AG10803 (cell line): ENCODE measurements at places on chromosomes 16 and 17.

DNA sequence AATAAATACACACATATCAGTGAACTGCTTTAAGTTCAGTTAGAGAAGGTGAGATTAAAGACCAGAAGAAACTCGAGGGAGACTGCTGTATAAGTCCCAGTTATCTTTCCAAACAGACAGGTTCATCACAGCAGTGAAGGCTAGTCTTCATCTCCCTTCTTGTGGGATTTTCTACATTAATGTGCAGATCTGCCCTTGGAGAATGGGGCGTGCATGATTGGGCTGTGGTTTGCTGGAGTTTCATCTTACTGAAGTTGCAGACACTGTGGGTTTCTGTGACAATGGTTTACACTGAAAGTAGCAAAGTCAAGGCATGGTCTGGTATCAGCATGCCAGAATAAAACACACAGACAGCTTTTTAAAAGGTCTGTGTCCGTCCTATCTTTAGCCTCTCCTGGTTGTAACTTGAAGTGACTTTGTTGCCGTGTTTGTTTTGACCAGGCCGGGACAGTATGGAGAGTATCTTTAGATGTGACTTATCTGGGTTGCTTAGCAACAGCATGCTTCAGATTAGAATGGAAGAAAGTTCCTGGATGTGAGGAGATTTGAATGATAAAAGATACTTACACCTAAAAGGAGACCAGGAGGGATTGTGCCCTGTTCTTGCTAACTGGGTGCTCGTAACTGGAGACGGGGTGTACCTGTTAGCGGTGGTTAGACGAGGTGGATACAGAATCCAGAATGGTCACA lies 16.1 kb downstream of the NAA60 start:
- no peak for DNase-seq

DNA sequence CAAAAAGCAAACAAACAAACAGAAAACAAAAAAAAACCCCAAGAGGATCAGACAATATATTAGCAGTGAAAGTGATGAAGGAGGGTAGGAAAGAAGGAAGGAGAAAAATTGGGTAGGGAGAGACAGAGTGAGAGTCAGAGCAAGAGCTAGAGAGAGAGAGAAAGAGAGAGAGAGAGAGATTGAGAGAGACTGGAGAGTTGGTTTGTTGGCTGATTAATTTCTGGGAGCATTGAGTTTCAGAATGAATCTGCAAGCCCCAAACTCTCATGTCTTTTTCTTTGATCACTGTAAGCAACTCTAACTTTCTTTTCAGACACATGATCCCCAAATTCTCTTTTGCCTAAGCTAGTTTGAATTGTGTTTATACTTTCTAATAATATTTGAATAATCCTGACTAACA lies 388.1 kb downstream of the SHISA9 start:
- no peak for DNase-seq

DNA sequence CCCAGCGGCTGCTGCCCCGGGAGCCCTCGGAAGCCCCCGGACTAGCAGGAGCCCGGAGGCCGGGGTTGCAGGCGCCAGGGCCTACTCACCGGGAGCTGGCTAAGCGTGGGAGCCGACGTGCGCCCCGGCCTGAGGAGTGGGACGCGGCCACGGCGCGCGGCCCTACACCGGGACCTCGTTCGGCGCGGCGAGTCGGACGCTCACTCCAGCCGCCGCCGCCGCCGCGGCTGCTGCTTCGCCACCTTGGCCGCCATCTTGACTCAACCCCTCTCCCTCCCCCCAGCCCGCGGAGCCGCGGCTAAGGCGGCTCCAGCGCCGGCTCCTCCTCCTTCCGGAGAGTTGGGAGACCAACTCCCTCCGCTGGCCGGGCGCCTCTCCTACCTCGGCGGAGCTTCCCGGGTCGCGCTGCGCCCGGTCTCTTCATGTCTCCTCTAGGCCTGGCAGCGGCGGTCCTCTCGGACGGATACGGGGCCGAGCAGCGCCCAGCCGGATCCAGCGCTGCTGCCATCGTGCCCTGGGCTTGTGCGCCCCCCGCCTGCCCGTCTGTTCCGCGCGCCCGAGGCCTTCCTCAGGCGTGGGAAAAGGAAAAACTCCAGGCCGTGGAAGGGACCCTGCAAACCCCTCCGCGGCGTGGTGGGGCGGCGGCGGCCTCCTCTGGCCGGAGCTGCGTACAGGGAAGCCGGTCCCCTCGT lies at the start of gene NCOR1:
Gene NCOR1 (minus strand): TSS at position 262 of the 692 bp plus-strand sequence. CDS start 20,965 bp downstream, outside the sequence.
- peak; percentile 93 for DNase-seq

GRCh38 chr17:10772425-10773380 lies 31.2 kb downstream of the TMEM238L start:
- DNase-seq = no peak

DNA sequence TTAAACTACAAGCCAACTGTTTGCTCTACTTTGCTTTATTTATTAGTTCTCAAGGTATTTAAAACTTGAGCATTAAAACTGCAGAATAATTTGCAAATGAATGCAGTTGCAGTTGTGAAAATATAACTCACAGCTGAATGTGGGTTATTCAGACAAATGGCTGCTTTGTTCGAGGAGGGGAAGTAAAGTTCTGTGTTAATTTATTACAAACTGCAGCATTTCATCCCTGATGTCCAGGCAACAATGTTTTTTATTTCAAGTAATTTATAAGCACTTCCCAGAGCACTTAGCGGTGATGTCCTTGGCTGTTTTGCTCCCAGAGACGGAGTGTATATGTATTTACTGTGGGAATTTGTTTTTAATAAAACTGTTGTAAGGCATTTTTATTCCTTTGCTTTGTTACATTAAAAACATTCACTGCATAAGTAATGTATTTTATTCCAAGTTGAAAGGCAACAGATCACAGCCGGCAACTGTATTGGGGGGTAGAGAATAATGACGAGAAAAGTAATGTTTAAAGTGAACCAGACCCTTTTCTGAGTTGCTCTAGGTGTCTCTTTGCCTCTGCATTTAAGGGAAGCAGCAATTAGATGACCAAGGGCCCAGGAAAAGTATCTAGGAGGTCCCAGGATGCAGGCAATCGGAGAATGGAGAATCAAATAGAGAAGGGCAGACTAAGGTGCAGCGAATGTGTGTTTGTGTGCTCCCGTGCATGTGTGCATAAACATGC lies 291.2 kb upstream of the SALL1 start:
- DNase-seq = no peak

- DNase-seq = no peak
Observed at GRCh38 chr17:38715216-38715943, 10.3 kb downstream of the MLLT6 start.

DNA sequence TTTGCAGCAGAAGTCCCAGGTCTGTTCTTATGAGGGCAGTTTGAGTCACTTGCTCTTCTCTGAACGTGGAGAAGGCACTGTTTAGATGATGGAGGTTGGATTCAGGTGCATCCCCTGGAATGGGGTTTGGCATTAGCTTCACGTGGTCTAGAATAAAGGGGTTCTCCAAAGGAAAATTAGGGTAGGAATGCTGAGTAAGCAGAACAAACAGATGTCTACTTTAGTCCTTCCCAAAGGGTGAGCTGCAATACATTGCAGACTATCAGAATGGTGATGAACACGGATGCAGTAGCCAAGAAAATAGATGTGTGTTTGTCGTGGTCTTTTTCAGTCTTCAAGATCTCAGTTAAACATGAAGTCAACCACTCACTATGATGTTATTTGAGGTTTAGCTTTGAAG lies 3.3 kb upstream of the CBLN1 start:
- DNase-seq = no peak

DNA sequence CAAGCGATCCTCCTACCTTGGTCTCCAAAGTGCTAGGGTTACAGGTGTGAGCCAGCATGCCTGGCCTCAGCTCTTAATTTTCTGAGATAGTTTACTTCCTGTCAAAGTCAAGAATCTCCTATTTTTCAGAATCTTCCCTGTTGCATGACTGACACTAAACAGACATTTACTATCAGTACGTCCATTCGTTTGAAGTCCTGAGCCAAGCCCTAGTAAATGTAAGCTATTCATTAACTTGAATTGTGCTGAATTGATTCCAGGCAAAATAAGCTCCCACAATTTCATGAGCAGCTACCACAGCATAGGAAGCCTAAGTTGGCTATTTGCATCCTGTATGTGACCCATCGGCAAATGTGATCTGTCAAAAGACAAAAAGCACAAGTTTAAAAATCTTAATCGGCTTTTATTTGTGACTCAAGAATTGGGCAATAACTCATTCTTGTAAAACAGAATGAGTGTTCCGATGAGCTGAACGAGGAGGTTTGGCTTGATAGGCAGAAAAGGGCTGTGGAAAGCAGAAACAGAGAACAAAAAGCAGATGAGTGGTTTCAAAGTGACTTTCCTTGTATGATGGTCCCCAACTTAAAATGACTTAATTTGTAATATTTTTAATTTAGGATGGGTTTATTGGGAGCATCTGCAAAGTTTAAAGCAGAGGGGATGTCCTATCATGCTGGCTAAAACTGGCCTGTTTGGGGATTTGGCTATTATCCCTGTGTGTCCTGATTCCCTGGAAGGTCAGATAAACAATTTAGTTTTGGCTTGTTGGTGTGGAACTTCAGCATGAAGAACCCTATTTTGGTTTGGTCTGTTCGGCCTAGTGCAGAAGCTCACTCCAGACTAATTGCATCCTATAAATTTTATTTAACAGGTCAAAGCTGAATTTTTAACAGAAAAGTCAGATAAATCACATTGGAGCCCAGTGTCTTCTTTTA lies 14.2 kb downstream of the RNF112 start:
- DNase-seq = peak; percentile 21

- DNase-seq = no peak
Observed at GRCh38 chr17:65902831-65903522, 289.0 kb downstream of the CEP112 start.

DNA sequence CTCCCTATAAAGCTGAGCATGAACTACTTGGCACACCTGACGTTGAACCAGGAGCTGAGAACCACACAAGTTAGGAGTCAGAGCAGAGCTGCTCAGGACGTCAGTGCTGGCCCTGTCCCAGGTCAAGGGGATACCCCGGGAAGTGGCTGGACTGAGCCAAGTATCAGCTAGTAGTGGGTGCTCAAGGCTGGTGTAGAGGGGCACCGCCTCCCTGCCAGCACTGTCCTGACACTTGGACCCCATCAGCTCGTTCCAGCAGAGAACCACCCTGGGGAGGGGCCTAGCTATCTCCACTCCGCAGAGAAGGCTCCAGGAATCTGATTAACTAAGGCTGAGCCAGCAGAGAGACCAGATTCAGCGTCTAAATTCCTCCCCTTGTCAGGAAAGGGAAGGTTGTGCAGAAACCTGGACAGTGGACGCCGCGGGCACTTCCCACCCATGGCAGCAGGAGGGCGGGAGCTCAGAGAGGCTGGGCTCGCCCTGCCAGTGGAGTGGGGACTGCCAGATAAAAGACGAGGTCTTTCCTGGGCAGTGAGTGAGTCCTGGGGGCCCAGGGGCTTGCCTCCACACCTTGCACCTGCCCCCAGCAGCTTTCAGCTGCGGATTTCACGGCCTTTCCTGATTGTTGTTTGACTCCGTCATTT lies 21.0 kb downstream of the C16orf90 start:
- no peak for DNase-seq

DNA sequence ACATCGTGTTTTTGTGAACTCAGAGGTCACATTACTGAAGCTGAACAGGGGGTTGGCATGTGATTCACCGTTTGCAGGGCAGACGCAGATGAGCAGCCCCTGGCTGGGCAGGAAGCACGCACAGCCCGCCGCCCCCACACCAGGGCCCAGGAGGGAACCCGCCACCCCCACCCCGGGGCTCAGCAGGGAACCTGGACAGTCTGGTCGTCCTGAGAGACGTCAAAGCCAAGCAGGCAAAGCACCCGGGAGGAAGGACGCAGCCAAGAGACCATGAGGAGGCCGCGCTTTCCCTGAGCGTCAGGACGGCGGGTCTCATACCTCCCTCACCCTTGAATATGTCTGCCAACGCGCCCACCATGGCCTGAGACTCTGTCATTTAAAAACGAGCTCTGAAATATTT lies 60.6 kb downstream of the LMF1 start:
- DNase-seq = no peak

DNA sequence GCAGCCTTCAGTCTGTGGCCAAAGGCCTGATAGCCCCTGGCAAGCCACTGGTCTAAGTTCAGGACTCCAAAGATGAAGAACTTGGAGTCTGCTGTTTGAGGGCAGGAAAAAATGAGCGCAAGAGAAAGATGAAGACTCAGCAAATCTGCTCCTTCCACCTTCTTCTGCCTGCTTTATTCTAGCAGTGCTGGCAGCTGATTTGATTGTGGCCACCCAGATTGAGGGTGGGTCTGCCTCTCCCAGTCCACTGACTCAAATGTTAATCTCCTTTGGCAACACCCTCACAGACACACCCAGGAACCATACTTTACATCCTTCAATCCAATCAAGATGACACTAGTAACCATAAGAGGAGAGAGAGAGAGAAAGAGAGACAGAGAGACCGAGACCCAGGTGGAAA lies 127.6 kb downstream of the UTP18 start:
- no peak for DNase-seq

DNA sequence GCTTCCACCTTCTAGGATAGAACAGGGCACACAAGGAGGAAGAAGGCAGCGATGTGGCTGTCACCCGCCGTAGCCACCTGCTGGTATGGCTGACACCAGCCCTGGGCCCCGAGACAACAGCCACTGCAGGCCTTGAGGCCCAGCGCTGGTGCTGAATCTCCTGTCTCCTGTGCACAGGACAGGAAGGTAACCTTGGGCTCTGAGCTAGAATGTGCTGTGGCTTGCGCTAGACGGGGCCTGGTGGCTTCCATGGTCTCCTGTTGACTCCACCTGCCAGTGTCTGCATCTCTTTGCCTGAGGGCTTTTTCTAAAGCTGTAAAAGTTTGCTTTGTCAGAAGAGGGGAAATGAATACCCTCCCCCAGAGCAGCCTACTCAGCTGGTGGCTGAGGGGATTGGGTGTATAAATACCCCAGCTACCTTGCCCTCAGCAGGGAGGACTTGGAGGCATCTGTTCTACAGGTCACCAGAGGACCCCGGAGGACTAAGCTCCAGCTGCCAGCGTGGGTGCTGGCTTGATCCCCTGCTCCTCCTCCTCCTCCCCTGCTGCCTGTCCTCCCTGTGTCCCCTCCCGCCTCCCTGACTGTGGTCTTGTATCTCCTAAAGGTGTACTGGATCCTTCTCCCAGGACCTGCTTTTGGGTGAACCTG lies 76.1 kb upstream of the SDK2 start:
- DNase-seq = no peak

DNA sequence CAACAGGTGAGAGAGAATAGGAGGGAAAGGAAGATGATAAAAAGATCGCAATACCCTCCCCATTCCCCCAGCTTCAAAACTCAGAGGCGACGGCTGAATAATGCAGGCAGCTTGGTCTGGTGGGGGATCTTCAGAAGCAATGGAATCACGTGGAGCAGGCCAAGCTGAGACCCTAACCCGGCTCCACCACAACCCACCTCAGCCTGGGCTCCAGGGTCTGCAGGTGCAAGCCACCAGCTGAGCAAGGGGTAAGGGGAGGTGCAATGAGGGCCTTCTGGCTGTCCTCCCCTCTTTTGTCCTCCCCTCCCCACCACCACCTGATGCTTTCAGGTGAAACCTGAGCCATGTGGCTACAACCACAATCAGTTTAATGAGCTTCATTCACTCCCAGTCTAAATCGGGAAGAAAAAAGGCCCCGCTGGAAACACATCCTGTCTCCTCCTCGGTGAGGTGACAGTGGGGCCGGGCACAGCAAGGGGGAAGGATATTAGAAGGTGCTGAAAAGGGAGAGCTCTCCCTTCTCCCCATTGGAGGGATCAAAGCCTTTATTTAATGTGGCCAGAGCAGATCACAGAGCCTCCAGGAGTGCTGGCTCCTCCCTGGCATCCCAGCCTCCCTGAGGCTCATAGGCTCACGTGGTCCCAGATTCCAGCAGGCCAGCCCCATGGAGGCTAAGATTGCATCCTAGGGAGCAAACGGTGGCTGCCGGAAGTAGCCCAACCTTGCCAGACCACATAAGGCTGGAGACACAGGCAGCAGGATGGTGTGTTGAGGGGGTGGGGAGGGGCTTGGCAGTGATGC lies 261.0 kb downstream of the SOX9 start:
- no peak for DNase-seq

GRCh38 chr16:50373345-50373701 lies 4.5 kb upstream of the BRD7 start:
- no peak for DNase-seq
